ENCODE measurements at places on chromosomes 6 and 20.

GRCh38 chr6:46948699-46949098 is 27.0 kb upstream of the ADGRF5 start:
- DNase-seq: no peak

GRCh38 chr20:51287628-51288413 is 254.7 kb downstream of the NFATC2 start:
- no peak for DNase-seq

DNA sequence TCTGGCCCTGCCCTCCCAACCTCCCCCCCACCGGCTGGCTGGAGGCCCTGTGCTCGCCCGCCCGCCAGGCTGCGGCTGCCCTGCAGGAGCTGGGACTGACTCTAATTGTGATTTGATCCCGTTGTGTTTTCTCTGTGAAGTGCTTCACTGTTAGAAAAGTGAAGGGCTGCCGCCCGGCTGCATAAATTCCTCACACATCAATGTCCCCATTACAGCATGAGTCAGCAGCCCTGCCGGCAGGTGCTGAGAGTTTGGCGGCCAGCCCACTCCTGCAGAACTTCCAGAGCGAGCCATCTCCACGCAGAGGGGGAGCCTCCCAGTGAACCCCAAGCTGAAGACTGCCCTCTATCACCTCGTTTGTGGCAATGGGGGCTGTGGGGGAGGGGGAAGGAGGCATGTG is 137.9 kb downstream of the DLL1 start:
- DNase-seq: peak; percentile 96

DNA sequence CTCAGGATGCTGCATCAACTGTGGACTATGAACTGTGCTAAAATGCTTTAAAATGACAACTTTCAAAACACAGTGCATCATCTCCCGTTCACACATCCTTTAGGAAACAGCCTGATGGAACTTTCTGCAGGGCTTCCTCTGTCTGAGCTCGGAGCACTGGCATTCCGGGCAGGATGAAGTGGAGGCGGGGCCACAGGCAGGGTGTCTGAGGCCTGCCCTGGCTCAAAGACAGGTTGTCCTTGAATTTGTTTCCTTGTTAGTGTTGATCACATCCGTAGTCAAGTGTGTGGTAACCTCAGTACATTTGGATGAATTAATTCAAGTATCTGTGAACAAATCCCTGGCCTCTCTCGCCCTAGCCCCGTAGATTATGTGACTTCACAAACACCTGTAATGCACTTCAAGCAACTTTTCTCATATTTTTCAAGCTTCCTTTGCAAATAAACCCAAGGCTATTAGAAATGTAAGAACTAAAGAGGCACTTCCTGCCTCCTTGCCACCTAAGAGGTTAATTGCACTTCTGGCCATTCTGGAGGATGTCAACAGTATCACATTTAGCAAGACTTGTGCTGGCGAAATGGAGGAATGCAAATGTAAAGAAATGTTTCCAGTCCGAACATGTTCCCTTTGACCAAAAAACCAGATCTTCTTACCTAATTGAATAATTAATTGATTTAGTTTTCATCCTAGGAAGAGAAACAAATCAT is 3.1 kb downstream of the CD93 start:
- peak; percentile 32 for DNase-seq

DNA sequence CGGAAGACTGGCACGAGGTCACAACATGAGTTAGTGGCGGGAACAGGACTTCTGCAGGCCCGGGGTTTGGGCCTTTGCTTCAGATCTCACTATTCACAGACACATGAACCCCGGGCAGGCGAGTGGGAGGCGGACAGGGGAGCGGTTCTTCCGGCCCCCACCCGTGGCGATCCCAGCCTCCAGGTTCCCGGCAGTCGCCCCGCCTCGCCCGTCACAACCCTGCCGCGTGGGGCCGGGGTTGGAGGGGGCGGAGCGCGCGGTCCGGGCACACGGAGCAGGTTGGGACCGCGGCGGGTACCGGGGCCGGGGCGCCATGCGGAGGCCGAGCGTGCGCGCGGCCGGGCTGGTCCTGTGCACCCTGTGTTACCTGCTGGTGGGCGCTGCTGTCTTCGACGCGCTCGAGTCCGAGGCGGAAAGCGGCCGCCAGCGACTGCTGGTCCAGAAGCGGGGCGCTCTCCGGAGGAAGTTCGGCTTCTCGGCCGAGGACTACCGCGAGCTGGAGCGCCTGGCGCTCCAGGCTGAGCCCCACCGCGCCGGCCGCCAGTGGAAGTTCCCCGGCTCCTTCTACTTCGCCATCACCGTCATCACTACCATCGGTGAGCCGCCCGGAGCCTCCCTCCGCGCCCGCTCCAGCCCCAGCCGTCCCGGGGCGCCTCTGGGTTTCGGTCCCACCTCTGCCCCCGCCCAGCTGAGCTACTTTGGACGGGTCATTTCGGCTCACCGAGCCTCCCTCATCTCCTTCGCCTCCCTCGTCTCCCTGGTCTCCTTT is at the start of gene KCNK15:
KCNK15 (plus strand) TSS at position 268 of the 769 bp plus-strand sequence; CDS start at position 314, 46 bp downstream.
- no peak for DNase-seq

- no peak for DNase-seq
Observed at GRCh38 chr20:21326700-21327099, 23.6 kb downstream of the XRN2 start.

DNA sequence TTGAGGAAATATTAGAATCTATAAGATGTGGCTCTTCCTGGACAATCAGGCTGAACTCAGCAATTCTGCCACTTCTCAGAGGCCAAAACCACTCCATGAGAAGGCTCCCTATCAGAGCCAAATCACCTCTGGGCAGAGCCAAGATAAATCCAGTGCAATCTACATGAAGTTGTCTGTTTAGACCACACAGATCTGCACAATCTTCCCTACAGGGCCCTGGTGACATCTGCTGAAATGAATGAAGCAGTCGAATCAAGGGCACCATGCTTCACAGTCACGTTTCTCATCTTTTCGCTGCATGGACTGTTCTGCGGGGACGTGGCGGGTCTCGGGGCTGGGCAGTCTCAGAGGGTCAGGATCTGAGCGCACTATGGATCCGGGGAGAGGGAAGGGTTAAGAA is 60.1 kb upstream of the CD93 start:
- DNase-seq: no peak

DNA sequence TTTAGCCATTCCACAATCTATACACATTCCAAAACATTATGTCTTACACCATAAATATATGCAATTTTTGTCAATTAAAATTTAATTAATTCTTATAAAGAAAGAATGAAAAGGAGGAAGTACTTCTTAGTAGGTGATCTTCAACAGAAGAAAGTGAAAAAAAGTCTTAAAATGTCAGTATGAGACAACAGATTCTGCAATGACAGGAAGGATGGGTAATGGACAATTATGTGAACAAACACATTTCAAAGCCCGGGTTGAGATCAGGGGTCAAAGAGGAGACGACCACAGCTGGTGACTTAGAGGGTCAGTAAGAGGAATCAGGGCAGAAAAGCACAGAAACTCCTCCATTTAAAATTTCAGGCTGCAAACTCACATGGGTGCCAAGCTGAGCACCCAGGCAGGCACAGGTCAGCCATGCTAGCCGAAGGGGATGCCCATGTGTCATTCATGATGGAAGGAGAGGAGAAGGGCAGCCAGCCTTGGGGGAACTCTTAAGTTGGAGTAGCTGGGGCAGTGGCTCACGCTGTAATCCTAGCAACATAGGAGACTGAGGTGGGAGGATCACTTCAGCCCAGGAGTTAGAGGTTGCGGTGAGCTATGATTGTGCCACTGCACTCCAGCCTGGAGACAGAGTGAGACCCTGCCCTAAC is 11.0 kb downstream of the VSX1 start:
- no peak for DNase-seq

- no peak for DNase-seq
Observed at GRCh38 chr20:13121840-13122515, 99.1 kb upstream of the ISM1 start.
